Thoracic aorta (tissue), 2 donors: ENCODE measurements at places on chromosomes 4 and X.

GRCh38 chr4:165016971-165017370 is 14.8 kb upstream of the TRIM60 start:
- DNase-seq: no peak

GRCh38 chrX:39174772-39175417 is 373.6 kb downstream of the MID1IP1 start:
- no peak for DNase-seq

GRCh38 chr4:23814587-23814986 is 75.3 kb downstream of the PPARGC1A start:
- DNase-seq: no peak

- no peak for DNase-seq
Observed at GRCh38 chr4:125772680-125773079, 457.9 kb downstream of the FAT4 start.

DNA sequence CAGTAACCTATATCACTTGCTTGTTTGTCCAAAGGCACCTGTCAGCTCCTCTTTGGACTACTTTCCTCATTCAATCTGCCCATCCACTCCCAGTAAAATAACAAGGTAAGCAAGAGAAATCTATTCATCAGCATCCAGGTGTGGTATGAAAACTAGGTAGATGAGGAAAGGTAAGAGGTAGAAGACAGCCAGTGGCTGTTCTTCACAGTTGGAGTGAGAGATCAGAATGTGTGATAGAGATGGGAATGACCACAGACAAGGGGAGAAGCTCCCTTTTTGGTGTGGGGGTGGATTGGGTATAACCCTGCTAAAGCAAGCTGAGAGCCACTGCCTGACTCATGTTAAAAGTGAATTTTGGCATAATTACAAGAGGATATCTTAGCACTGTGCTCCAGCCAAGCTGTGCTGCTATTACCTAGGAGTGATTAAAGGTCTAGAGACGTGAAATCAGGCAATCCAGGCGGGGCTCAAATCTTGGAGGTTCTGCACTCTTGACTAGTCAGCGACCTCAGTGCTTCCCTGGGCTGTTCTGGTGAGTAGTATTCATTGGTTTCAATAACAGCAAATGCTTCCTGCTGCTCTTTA is 28.1 kb upstream of the RASL11B start:
- DNase-seq: no peak

- DNase-seq: no peak
Observed at GRCh38 chrX:23513121-23513520, 154.2 kb upstream of the PRDX4 start.

- DNase-seq: no peak
Observed at GRCh38 chr4:28973587-28974350, 1746.4 kb upstream of the PCDH7 start.

DNA sequence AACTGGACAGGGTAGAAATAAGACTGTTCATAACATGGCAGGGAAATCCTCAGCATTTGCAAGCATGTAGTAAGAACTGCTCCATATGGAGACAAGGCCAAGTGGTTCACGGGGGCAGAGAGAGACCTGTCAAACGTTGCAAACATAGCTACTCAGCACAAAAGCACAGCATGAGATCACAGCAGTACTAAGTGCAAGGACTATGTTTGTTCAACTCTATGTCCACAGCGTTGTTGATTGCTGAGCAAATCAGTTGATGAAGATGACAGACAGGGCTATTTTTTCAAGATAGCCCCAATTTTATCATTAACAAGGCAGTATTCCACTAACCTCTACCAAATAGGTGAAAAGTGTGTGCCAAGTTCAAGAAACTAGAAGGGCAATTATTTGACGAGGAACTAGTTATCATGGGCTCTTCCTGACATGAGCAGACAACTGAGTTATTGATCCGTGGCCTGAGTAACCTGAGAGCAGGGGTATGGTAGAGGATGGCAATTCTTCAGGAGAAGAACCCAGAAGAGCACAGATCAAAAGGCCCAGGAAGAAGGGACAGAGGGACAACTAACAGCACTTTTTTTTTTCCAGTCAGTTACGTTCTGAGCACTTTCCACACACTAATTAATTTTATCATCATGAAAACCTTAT is 57.4 kb downstream of the SPOCK3 start:
- DNase-seq: no peak

DNA sequence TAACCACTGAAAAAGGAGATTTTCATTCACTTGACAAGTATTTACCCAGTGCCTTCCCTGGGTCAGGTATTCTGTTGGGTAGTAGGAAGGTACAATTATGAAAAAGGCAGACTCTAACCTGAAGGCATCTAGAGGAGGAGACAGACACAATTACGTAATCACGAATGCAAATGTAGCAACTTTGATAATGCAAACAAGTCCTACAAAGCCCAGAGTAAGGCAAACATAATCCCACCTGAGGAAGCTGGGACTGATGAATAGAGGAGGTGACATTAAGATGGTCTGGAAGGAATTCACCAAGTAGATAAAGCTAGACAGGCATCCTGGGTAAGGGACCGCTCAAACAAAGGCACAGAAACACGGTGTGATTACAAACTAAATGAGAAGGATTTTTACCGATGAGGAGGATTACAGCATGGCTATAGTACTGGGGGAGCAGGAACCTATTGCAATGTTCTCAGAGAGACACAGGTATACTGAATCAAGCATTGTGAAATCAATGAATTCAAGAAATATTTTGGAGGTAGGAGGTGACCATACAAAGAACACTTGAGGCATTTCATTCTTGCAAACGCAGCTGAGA is 37.1 kb downstream of the TMEM150C start:
- no peak for DNase-seq

DNA sequence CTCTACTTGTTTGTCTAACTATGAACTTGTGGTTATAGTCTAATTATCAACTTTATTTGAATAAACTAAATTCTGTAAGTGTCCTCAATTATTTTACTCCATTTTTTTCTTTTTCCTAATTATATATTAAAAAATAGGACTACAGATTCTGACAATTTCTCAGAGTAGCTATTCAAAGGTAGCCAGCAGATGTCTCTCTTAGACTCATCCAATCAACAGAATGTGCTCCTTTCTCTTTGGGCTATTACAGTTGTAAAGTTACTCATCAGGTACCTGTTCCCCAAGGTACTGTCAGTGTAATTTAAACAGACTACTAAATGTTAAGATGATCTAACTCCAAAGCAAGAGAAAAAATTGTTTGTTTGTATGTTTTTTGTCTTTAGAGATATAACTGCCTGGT is 248.6 kb downstream of the PCDH18 start:
- no peak for DNase-seq

GRCh38 chrX:106363214-106363613 is 195.1 kb downstream of the PWWP3B start:
- DNase-seq: no peak

DNA sequence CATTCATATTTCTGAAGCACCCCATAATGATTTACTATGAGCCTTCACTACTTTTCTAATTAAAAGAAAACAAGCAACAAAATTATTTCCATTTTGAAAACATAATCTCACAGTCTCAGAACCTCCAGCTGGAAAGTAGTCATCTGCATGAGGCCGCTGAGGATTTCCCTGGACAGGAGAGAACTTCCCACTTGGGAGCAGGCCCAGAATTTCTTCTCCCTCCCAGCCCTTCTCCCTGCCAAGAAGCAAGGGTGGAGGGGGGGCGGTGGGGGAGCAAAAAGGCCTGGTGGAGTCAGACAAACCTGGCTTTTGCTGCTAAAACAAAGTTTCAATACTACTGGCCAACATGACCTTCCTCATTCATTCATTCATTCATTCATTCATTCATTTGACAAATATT is 167.3 kb downstream of the PJA1 start:
- no peak for DNase-seq

DNA sequence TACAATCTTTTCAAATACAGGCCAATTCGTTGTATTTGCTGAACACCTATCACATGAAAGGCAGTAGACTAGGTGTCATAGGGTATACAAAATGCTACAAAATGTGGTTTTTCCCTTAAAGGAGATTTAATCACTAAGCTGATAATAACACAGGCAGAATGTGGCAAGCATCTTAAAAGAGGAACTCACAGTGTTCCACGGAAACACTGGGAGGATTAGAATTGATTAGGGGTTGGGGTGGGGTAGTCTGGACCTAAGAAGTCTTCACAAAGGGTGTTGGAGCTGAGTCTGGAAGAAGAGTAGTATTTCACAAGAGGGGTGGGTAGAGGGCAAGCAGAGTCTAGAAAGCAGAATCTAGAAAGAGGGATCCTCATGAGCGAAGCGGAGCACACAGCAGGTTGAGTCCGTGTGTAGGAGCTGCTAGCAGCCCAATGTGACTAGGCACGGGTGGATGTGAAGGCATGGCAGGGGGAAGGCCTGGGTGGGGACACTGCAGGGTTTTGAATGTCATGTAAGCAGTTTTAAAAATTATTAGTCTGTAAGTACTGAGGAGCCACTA is 123.6 kb downstream of the MGST2 start:
- no peak for DNase-seq

DNA sequence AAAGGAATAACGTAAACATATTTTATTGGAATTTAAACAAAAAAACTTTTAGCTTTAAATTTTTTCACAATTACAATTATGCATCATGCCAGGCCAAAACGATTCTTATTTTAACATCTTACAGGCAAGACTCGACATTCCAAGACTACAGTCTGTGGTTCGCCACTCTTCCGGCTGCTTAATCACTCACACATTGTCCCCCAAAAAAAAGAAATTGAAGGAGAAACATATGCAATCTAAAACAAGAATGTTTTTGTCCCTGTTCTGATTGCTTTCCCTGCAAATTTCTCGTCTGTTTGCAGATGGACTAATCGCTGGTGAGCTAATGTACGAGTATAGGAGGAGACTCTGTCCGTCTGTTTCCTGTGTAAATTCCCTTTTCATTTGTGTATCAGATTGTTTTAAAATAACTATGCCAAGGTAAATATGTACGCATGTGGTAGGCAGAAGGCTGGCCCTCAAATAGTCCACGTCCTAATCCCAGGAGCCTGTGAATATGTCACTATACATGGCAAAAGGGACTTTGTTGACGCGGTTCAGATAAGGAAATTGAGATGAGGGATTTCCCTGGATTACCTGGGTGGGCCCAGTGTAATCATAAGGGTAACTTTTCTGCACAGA is 37.7 kb upstream of the MTNR1A start:
- DNase-seq: no peak

DNA sequence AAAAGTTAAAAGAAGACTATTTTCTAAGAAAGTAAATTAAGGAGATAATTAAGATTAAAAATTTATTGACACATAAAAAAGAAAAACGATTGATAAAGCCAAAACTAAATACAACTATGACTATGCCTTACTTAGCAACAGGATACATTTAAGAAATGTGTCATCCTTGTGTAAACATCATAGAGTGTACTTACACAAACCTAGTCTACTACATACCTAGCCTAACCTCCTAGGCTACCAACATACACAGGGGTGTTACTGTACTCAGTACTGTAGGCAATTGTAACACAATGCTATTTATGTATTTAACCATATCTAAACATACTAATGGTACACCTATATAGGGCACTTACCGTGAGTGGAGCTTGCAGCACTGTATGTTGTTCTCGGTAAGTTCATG is 108.3 kb downstream of the ANXA10 start:
- no peak for DNase-seq

DNA sequence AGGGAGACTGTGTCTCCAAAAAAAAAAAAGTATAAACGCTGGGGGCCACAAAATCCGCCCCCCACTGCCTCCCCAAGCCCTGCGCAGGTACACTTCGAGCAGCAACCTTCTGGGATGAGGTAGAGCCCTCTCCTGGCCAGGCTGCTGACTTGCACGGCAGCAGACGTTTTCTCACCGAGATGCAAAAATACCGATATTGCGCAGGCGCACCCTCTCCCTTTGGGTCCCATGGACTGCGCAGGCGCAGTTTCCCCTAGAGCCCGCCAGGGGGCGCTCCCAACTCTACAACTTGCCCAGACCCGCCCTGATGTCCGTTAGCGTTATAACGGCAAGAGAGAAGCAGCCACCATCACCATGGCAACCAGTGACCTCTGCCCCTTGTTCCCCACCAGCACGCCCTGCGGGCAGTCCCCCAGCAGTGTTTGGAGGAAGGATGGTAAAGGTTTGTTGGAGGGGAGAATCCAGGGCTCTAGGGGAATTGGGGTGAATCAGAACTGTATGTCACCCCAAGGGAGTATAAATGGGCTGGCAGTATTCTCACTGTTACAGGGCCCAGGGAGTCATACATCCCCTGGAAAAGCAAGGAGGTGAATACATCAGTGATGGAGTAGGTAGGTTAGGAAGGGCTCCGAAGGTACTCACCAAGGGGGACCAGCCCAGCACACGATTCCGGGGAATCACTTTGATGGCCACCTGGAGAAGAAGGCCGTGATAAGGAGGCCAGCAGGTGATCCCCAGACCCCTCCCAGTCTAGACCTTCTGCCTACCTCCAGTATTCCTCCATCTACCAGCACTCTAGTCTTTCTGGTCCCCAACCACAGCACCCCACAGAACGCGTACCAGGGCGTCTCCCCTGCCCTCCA is 1.5 kb downstream of the PIM2 start:
- peak; percentile 77 for DNase-seq

- DNase-seq: no peak
Observed at GRCh38 chr4:89708903-89709421, 128.0 kb downstream of the SNCA start.

- no peak for DNase-seq
Observed at GRCh38 chrX:69616457-69617203, 717 bp downstream of the EDA start.

GRCh38 chr4:149370785-149371420 is 444.7 kb downstream of the IQCM start:
- no peak for DNase-seq

GRCh38 chrX:38452603-38453002 is 100.2 kb downstream of the OTC start:
- no peak for DNase-seq

DNA sequence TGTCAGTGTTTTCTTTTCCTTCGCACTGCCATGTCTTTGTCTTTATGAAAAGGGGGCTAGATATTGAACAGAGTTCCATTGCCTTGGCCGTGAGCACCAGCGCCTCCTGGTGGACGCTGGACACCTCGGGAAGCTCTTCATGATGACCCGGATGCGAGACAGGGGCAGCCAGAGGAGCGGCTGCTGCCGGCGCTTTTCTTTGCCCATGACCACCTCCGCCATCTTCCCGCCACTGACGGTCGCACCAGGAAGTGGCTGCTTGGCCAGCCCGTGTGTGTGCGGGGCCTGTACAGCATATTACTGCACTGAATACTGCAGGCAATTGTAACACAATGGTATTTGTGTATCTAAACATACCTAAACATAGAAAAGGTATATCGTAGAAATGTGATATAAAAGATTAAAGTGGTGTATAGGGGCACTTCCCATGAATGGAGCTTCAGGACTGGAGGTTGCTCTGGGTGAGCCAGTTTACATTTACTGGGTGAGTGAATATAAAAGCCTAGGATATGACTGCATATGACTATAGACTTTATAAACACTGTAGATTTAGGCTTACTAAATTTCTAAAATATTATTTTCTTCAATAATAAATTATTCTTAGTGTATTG is 15.8 kb upstream of the GRIA2 start:
- DNase-seq: no peak

DNA sequence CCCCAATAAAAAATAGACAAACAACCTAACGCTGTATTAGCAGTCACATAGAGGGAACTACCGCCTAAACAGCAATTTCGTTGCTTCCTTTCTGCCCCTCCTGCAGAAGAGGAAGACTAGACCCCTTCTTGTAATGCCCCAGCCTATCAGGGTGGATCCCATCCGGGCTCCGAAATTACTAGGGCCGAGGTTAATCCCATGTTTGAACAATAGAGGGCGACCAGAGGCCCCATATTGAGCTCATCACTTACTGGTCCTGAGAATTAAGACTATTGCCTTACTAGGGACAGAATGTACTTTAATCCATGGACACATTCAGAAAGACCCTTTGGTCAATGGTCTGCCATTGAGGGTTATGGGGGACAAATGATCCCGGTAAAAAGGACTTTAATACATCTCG is 11.8 kb upstream of the ZNF630 start:
- no peak for DNase-seq
